Activated naive CD4-positive, alpha-beta T cell (primary cell): ENCODE measurements at places on chromosomes 6 and 20.

- DNase-seq: no peak
These were observed 84.3 kb downstream of the SHLD1 start for GRCh38 chr20:5834436-5835005.

DNA sequence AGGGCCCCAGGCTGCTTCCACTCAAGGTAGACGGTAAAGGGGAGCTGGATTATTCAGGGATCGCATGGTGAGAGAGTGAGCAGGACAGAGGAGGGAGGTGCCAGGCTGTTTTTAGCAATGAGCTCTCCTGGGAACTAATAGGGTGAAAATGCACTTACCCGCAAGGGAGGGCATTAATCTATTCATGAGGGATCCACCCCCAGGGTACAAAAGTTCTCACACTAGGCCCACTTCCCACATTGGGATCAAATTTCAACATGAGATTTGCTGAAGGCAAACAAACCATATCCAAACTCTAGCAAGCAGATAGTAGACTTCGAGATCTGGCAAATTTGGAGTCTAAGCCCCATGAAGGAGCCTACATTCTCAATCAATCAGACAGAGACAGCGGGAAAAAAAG lies 408.6 kb downstream of the RNF144B start:
- no peak for DNase-seq

DNA sequence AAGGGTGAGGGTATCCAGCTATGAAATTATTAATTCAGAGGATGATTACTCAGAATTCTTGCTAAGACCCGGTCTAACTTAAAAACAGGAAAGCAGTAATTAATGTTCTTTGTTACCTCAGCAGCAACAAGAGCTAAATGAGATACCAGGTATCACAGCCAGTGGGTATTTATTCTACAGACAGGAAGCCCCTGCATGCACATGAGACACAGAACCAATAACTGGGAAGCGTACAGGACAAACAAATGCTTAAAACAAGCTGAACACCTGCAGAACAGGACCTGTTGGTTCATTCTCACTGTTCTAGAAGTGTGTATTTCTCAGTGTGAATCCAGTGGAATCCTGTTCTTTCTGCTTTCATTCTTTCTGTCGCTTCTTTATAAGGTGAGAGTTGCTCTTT lies 30.9 kb downstream of the SCML4 start:
- no peak for DNase-seq

DNA sequence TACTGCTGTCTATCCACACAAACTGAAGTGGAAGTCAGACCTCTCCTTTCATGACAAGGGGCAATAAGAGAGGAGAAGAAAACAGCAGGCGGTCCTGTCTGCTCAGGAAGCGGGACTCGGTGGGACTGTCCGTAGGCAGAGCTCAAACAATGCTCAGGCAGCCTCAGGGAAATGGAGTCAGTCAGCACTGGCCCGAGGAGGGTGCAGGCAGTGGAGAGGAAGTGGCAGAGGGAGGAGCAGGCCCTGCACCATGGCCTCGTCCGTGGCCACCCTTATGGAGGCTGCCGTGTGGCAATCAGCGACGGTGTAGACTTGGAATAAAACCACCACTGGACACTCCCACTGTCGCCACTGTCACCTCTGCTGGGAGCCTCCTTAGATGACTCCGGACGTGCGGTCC lies 19.6 kb downstream of the FOXC1 start:
- DNase-seq: no peak

GRCh38 chr6:126300735-126301134 lies 39.2 kb upstream of the CENPW start:
- DNase-seq: no peak

DNA sequence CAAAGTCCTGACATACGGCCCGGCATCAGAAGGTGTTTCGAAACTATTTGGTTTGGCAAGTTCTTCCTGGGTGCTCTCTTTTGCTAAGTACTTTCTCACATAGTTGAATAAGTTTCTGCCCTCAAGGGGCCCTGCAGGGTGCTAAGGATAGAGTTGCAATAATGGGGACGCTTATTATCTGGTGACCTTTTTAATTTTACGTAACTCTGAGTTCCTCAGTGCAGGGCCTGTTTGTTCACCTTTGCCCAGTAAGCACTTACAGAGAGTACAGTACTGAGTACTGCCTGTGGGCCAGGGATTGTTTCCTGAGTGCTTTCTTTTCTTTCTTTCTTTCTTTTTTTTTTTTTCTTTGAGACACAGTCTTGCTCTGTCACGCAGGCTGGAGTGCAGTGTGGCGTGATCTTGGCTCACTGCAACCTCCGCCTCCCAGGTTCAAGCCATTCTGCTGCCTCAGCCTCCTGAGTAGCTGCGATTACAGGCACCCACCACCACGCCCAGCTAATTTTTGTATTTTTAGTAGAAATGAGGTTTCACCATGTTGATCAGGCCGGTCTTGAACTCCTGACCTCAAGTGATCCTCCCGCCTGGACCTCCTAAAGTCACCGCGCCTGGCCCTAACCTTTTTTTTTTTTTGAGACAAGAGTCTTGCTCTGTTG lies 4.5 kb upstream of the PXMP4 start:
- no peak for DNase-seq

DNA sequence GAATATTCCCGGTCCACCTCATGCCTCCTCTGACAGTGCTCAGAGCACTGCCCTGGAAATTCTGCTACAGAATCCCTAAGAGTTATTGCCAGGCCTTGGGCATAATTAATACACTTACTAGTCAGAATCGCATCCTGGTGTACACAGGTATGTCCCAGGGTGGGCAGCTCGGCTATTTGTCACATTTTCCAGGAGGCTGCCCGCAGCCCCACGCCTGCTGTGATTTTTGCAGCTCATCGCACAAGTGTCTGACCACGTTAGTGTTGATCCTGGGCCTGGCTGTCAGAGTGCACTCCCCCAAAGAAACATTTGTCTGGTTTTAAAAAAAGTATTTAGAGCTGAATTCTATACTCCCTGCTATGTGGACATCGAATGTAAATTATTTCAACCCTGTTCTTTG lies 105.4 kb downstream of the CD83 start:
- DNase-seq: no peak

- no peak for DNase-seq
These were observed 136.4 kb upstream of the PTPN1 start for GRCh38 chr20:50373674-50374286.

- DNase-seq: no peak
These were observed 17.8 kb upstream of the HLA-DRB1 start for GRCh38 chr6:32607263-32607987.

DNA sequence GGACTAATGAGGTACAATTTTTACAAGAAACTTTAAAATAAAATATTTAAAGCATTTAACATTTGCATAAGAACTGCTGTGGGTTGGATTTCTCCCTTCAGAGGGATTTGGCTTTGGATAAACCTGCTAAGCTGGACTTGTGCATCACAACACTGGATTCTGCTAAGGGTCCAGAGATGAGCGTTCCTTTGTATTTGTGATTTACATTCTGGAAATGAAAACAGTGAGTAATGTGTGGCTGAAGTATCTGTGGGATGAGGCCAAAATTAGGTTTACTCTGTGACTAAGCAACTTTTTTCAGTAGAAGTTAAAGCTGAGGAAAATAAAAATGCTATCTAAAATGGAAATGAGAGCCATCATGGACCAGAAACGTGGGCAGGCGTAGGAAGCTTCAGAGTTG lies 494.3 kb downstream of the EPM2A start:
- no peak for DNase-seq

DNA sequence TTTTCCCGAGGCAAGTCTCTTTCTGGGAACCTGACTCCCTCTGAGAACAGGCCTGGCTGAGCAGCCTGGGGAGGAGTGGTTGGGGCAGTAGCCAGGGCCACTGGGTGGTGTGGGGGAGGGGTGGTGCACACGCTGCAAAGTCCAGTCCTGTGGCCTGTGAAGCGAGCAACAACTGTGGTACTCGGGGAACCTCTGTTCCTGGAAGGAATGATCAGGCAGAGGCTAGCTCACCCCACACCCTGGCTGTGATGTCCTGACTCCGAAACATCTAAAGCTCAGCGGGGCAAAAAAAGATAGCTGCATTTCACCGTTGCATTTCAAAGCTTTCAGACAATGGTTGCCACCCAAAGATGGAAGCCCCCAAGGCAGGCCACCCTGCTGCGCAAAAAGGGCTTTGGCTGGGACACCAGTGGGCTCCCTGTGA lies 25.5 kb downstream of the PCK1 start:
- no peak for DNase-seq

GRCh38 chr6:153302133-153302532 lies 171.1 kb upstream of the RGS17 start:
- no peak for DNase-seq

GRCh38 chr20:61163031-61163430 lies 89.0 kb upstream of the CDH4 start:
- no peak for DNase-seq

DNA sequence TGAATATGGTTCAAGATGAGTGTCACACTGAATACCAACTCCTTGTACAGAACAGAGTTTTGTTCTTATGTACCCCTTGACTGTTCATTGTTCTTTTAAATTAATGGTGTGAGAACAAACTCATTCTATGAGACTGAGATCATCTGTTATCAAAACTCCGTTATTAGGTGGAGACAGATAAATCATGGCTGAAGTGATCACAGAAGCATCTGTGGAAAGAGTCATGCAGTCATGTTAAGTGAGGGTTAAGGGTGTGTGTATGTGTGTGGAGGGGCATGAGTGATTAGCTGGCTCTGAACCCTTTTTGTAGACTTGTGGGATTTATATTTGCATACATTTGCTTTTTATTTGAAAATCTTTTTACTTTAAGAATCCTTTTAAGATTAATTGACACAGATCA lies 24.7 kb downstream of the ADGRG6 start:
- DNase-seq: no peak

DNA sequence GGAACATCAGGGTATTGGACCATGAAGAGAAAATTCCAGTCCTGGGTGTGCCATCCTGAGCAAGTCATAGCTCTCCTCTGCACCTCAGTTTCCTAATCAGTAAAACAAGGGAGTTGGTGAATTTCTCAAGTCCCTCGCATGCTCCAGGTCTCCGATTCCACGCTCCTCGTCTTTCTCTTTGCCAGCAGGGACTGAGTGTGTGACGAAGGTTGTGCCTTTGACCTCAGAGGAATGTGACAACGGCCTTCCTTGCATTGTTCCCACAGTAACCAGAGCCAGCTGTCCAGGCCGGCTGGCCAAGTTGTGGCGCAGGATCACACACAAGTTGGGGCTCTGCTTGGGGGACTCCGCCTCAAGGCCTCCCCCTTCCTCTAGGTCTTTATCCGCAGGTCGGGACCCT lies 217.3 kb downstream of the ATXN1 start:
- DNase-seq: no peak
